Fibroblast of lung (primary cell): ENCODE measurements at places on chromosomes 2 and 18. TPM values are rescaled to one million over a fixed set of nuclear protein-coding genes. Genes with fewer than 3 reads are reported as not detected.

DNA sequence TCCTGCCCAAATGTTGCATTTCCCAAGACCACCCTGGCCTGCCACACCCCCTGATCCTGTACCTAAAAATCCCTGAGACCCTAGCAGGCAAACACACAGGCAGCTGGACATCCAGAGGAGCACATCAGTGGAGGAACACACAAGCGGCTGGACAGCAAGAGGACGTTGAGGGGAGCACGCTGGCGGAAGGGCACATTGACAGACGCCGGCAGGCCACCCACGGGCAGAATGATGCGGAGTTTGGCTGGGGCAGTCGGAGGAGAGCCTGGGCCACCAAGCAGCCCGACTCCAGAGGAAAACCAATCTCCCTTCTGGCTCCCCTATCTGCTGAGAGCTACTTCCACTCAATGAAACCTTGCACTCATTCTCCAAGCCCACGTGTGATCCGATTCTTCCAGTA, 47.7 kb downstream of the EMX1 start:
- H3K27ac ChIP-seq = no peak overlapping the region
- H3K36me3 ChIP-seq = no peaks in the 10 kb centered on the region
- no peak for DNase-seq
- H3K4me1 ChIP-seq = no peaks in the 10 kb centered on the region

- no peak overlapping the region for H3K27ac ChIP-seq
- H3K36me3 ChIP-seq = no peaks in the 10 kb centered on the region
- no peak for DNase-seq
- no peaks in the 10 kb centered on the region for H3K27me3 ChIP-seq
These were observed 494.9 kb upstream of the LRATD1 start for GRCh38 chr2:14137643-14138042.

DNA sequence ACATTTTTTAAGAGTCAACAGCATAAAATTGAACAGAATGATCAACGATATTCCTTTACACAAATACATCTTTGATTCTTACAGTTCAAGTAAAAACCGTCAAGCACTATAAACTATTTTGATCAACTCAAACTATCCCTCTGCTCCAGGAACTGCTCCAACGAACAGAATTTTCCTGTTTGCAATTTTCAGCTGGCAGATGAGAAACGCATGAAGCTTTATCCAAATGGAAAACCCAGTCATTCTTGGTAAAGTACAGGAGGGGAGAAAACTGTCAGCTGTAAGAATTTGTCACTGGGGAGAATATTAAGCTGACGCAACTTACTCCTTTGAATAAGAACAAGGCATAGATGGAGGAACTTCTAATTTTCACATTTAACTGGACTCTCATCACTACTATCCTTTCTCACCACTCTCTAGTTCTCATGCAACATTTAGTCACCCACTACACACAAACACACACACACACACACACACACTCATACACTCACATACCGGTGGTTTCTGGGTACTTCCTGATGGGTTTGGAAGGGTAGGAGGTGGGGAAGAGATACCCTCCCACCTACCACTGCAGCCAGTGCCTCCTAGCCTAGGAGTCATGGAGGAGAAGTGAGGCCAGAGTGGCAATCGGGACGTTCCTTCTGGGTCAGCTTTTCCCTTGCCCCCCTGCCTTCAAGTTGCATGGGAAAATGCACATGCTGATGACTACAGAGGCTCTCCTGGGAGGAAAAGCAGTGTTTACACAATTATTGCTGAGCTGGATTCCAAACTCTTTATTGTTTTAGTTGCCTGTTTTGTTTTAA, 54.0 kb upstream of the SPATS2L start:
- H3K27me3 ChIP-seq = no peaks in the 10 kb centered on the region
- peaks cover 13% of the 10 kb centered on the region for H3K4me1 ChIP-seq
- peak; percentile 60 for DNase-seq
- H3K27ac ChIP-seq = peak overlapping the region; percentile 70
- H3K4me3 ChIP-seq = no peak overlapping the region

DNA sequence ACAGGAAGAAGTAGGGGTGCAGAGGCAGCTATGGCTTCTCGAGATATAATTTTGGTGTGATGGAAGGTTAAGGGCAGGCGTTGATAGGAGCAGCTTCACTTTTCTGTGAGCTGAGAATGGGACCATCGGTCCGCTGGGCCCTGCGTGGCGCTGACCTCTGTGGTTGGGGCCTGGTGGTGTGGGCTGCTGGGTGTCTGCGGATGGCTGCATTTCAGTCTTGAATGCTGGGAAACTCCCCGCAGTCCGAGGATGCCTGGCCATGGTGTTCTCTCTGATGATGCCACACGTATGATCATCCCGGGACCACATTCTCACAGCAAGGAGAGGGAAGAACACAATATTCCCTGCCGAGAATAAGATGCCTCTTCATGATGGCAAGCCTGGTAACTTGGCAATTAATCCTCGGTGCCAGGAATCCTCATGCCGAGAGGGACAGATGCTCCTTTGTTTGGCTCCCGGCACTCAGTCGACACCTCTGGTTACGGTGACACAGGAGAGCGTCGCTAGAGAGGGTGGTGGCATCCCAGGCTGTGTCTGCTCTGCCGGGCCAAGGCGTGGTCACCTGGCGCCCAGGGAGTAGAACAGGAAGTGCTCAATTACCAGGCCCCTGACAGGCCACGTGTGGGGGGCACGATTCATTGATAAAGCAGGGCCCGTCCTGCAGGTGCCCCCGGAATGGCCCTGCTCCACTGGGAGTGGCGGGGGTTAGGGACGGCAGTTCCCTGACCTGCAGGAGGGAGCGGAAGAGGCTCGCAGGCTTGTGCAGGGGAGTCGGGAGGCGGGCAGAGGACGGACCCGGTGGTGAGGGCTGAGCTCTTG, 119.4 kb upstream of the CTDP1 start:
- no peak for DNase-seq
- no peaks in the 10 kb centered on the region for H3K4me1 ChIP-seq
- no peak overlapping the region for H3K4me3 ChIP-seq
- no peak overlapping the region for H3K27ac ChIP-seq
- no peaks in the 10 kb centered on the region for H3K36me3 ChIP-seq

GRCh38 chr2:179952658-179953057, 54.4 kb downstream of the CWC22 start:
- no peak overlapping the region for H3K27ac ChIP-seq
- H3K4me3 ChIP-seq = no peak overlapping the region
- no peaks in the 10 kb centered on the region for H3K4me1 ChIP-seq
- no peaks in the 10 kb centered on the region for H3K27me3 ChIP-seq

- H3K4me3 ChIP-seq = no peak overlapping the region
- no peaks in the 10 kb centered on the region for H3K27me3 ChIP-seq
- no peak for DNase-seq
- no peaks in the 10 kb centered on the region for H3K36me3 ChIP-seq
These were observed 246.4 kb upstream of the PXDN start for GRCh38 chr2:1990724-1991123.

ZNF2 gene
- polyA plus RNA-seq = 4.4 and 5.0 TPM in 2 replicates

GRCh38 chr18:48297139-48297538, 112.0 kb downstream of the ZBTB7C start:
- no peak overlapping the region for H3K4me3 ChIP-seq
- DNase-seq = no peak
- no peaks in the 10 kb centered on the region for H3K4me1 ChIP-seq
- H3K27me3 ChIP-seq = no peaks in the 10 kb centered on the region
- no peak overlapping the region for H3K27ac ChIP-seq

GRCh38 chr2:75389271-75389670, 171.5 kb downstream of the EVA1A start:
- H3K4me1 ChIP-seq = no peaks in the 10 kb centered on the region
- no peaks in the 10 kb centered on the region for H3K36me3 ChIP-seq
- DNase-seq = no peak

GRCh38 chr2:232675381-232675780, 21.8 kb upstream of the GIGYF2 start:
- no peak overlapping the region for H3K4me3 ChIP-seq
- DNase-seq = no peak
- no peak overlapping the region for H3K27ac ChIP-seq
- H3K27me3 ChIP-seq = no peaks in the 10 kb centered on the region
- H3K4me1 ChIP-seq = no peaks in the 10 kb centered on the region

GRCh38 chr18:11981543-11982366, 448 bp downstream of the IMPA2 start:
- no peaks in the 10 kb centered on the region for H3K4me1 ChIP-seq
- DNase-seq = peak; percentile 16
- H3K4me3 ChIP-seq = peak overlapping the region; percentile 68
- H3K27me3 ChIP-seq = no peaks in the 10 kb centered on the region
- H3K36me3 ChIP-seq = no peaks in the 10 kb centered on the region
- H3K27ac ChIP-seq = peak overlapping the region; percentile 24

- no peak overlapping the region for H3K27ac ChIP-seq
- H3K4me3 ChIP-seq = no peak overlapping the region
- H3K4me1 ChIP-seq = no peaks in the 10 kb centered on the region
These were observed 1184.9 kb upstream of the ACVR2A start for GRCh38 chr2:146659976-146660375.

CAPN14 gene
- 0.05 and 0.07 TPM in 2 replicates for polyA plus RNA-seq

MREG gene
- 2.4 and 3.4 TPM in 2 replicates for polyA plus RNA-seq

DNA sequence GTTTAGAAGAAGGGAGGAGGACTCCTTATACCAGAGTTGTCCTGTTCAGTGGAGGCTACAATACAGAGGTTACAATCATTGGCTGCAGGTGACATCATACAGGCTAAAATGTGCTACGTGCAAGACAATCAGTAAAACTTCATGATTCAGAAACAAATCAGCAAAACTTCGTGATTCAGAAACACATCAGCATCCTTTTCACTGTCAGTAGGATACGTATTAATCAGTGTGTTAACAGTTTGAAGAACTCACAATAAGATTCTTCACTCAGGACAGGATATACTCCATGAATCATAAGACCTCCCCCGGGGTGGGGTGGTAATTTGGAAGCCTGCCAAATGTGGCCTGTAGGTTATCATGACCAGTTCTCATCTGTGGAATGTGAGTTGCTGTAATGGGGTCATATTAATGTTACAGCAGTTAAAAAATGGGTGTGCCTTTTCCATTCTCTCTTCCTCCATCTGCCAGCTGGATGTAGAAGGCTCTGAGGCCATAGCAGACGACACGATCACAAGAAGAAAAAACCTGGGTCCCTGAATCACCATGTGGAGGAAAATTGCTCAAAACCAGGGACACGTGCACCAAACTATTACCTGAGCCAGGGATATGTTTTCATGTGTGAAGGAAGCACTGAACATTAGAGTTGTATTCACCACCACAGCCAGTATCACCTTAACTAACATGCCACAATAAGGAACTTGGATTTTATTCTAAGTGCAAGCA, 134.8 kb upstream of the CREB1 start:
- H3K4me1 ChIP-seq = peaks cover 11% of the 10 kb centered on the region
- H3K4me3 ChIP-seq = no peak overlapping the region
- H3K36me3 ChIP-seq = no peaks in the 10 kb centered on the region
- H3K27me3 ChIP-seq = no peaks in the 10 kb centered on the region

DNA sequence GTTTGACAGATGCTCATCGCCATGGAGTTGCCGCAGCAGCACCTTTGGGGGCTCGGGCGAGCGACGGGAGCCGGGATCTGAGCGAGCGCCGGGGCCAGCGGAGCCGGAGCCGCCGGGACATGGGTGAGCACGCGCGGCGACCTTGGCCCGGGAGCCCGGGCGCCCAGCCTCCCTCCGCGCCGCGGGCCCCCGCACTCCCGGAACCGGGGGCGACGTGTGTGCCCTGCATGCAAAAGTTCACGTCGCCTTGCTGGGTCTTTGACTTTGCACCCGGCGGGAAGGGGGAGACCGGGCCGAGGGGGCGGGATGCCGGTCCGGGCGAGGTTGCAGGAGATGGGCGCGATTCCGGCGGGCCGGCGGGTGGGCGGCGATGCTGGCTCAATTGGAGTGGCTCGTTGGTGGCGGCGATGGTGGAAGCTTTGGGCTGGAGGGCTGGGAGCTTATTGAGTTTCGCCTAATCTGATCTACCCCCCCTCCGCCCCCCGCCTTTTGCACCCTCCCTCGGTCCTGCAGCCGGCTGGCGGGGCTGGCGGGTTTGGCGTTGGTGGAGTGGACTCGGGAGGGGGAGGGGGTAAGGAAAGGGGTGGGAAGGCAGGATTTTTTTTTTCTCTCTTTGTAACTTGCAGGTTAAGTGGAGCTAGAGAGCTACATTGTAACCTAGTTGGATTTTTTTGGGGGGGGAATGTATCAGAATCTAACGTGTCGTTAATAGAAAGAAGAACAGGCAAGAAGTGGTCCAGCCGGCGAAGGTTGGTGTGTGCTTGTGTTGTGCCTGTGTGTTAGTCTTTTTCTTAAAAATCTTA, at the start of gene SETBP1:
SETBP1 (plus strand) TSS at position 616 of the 803 bp plus-strand sequence. CDS start 20,459 bp downstream, outside the sequence.
- H3K36me3 ChIP-seq = no peaks in the 10 kb centered on the region
- H3K27ac ChIP-seq = peak within 1 kb of the TSS; percentile 37
- peak; percentile 72 for DNase-seq
- H3K4me1 ChIP-seq = peaks cover 11% of the 10 kb centered on the region
- H3K27me3 ChIP-seq = no peaks in the 10 kb centered on the region

DTNB gene
- polyA plus RNA-seq = 5.1 and 6.5 TPM in 2 replicates

- DNase-seq = peak; percentile 73
- H3K27me3 ChIP-seq = no peaks in the 10 kb centered on the region
- peaks cover 2% of the 10 kb centered on the region for H3K4me1 ChIP-seq
These were observed 41.4 kb upstream of the RNU4ATAC start for GRCh38 chr2:121489284-121489683.

DNA sequence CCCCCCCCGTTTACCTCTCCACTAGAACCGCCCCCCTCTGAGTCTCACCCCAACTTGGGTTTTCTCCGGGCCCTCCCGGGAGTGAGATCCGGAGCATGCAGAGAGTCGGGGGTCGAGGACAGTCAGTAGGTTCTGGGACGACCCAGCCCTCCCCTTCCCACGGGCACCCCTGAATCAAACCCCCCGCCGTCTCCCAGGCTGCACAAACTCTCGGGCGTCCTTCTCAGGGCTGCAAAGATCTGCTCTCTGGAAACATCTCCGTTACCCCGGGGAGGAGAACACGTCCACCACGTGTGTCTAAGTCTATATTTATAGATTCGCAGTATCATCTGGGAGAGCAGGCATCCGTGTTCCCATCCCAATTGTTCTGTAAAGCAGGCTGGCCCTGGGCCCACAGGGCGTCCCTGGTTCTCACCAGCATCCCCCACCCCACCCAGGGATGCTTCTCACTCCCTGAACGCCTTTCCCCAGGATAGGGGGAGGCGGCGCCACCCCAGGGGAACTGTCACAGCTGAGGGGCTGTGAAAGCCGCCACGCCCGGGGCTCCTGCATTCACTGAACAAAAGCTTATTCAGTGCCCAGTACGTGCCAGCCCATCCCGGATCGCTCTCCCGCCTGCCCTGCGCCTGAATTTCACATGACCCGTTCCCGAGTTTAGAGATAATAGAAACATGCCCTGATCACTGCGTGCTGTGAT, 765 bp upstream of the DIPK1C start:
- peaks cover 18% of the 10 kb centered on the region for H3K27me3 ChIP-seq
- H3K4me1 ChIP-seq = no peaks in the 10 kb centered on the region
- H3K4me3 ChIP-seq = no peak overlapping the region
- H3K27ac ChIP-seq = no peak overlapping the region
- H3K36me3 ChIP-seq = no peaks in the 10 kb centered on the region

GRCh38 chr2:239830121-239831000, 194.8 kb downstream of the NDUFA10 start:
- no peaks in the 10 kb centered on the region for H3K4me1 ChIP-seq
- H3K36me3 ChIP-seq = no peaks in the 10 kb centered on the region
- no peak overlapping the region for H3K4me3 ChIP-seq
- H3K27ac ChIP-seq = no peak overlapping the region

DNA sequence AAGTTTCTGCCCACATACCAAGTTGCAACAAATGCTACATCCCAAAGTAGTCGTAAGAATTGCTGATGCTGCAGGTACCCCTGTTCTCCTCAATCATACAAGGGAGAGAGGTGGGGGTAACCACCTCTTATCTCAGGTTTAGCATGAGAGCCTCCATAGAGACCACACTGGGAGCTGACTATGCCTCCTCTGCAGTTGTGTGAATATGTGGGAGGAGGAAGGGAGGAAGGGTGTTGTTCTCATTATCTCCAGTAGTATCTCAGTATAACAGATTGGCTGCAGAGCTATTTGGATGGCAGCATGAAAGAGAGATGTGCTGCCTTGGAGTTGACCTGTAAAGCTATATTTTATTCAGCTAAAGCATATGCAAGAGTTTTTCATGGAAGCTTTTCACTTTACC, 690.7 kb downstream of the KCNJ3 start:
- no peaks in the 10 kb centered on the region for H3K36me3 ChIP-seq
- H3K27ac ChIP-seq = no peak overlapping the region
- no peaks in the 10 kb centered on the region for H3K4me1 ChIP-seq
- H3K4me3 ChIP-seq = no peak overlapping the region
